ENCODE measurements at places on chromosomes 5 and 9.

DNA sequence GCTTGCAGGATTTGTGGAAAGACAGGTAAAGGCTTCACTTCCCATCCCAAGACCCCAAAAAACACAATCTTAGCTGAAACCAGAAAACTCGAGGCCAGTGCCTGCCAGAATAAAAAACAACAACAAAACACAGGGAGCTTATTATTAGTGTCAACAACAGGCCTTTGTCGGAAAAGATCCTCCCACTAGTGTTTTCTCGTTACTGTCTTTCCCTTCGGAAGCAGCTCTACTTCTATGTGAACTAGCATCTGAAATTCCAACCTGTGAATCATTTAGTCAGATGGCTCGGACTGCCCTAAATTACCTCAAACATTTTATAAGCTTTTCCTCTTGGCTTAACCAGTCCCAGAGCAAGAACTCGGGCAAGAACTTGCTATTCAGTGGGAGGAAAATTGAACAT is 122.2 kb upstream of the GNA14 start:
- DNase-seq: no peak

GRCh38 chr5:390623-391491 is 52.1 kb upstream of the EXOC3 start:
- peak; percentile 43 for DNase-seq

DNA sequence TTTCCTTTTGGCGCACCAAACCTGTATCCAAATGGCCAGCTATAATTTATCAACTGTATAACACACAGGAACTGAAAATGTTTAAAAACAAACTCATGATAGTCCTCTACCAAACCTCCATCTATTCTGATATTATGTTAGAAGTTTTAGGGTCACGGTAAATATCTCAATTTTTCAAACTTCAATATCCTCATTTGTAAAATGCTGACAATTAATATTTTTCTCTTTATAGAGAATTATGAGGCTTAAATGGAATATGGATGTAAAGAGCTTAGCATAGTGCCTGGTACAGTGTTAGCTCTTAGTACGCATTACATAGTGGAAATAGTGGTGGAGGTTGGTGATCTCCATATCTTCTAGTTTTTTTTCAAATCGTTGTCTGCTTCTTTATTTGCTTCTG is 917.6 kb downstream of the TLE4 start:
- DNase-seq: no peak

DNA sequence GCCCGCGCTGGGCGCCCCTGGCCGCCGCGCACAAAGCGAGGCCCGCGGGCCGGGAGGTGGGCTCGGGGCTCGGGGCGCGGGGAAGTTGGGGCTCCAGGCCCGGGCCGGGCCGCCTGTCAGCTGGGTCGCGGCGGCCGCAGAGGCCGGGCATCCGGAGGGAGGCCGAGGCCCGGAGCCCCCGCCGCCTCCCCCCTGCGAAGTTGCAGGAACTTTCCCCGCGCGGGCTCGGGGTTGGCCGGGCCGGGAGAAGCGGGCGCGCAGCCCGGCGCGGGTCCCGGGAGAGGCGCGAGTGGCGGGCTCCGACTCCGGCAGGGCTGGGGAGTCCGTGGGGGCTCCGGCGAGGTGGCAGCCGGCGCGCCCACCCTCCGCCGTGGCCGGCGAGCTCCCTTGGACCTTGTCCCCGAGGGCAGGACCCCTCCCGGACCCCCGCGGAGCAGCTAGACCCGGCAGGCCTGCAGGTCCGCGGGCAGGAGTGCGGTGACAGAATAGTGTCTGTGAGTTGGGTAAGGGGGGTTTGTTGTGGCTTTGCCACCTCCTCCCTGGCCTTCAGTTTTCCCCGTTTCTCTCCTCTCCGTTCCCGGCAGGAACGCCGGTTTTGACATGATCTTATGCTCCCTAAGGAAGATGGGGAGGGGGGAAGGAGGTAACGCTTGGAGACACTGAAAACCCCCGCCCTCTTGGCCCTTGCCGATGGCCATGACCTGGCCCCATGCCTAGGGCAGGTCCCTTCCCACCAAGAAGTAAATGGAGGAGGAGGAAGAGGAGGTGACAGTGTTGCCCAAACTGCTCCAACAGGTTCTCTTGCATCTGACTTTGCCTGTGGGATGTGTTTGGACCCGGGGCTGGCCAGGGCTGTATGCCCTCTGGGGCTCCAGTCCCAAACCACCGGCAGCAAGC is 942 bp downstream of the PHF2 start:
- peak; percentile 55 for DNase-seq

DNA sequence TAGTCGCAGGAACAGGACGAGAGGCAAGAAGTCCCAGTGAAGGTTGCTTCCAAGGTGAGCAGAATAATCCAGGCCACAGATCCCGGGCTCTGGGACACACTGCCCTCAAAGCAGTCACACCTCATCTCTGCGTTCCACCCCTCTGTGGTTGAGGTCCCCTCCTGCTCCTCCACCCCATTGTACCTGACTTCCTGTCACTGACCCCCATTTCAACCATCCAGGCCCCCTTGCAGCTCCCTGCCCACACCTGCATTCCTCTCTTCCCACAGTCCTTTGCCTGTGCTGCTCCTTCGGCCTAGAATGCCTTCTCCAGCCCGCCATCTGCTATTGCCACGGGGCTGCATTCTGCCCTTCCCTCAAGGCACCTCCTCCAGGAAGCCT is 73.5 kb downstream of the PAX5 start:
- DNase-seq: no peak

- DNase-seq: no peak
Observed at GRCh38 chr5:139816566-139816965, 21.0 kb downstream of the PSD2 start.

DNA sequence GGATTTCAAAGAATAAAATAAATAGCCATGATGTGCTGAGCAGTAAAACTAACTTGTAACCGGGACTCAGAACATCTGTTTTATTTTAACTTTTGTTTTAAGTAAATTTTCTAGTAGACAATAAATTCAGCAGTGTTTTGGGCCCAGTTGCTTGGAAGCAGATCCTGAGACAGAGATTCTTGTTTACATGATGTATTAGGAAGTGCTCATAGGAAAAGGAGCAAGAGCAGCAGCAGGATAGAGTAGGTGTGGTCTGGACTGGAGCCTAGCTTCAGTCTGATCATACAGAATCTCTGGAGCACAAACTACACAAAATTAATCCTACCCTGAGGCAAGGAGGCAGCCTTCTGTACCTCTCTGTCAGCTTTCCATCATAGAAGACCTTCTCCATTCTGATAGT is 139.2 kb upstream of the CCNH start:
- no peak for DNase-seq

GRCh38 chr5:81023261-81023970 is 63.3 kb downstream of the RASGRF2 start:
- no peak for DNase-seq

GRCh38 chr5:171387970-171388815 is 544 bp downstream of the NPM1 start:
- peak; percentile 42 for DNase-seq

GRCh38 chr5:69527128-69527770 is 32.7 kb upstream of the GTF2H2C start:
- no peak for DNase-seq

DNA sequence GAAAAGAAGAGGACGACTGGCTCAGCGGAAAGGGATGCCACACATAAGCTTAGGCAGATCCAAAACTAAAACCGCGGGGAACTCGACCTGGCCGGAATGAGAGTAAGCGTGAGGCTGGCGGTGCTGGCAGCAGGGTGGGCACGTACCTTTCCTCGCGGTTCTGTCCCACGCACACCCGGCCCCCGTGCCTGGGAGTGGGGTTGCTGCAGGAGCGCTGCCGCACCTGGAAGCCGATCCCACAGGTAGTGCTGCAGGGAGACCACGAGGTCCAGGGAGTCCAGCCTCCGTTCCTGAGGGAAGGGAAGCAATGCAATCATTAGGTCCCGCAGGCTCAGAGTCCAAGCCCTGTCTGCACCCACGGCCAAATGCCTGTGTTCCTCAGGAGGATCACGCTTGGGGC is 427.0 kb downstream of the SEMA5A start:
- no peak for DNase-seq

- DNase-seq: no peak
Observed at GRCh38 chr5:88882276-88883038, 527 bp downstream of the MEF2C start.

GRCh38 chr9:136550439-136551289 is 4.8 kb upstream of the NOTCH1 start:
- no peak for DNase-seq

- DNase-seq: no peak
Observed at GRCh38 chr5:103110403-103110802, 9.5 kb downstream of the GIN1 start.

- peak; percentile 91 for DNase-seq
Observed at GRCh38 chr9:91948597-91949391, 1.2 kb downstream of the ROR2 start.

DNA sequence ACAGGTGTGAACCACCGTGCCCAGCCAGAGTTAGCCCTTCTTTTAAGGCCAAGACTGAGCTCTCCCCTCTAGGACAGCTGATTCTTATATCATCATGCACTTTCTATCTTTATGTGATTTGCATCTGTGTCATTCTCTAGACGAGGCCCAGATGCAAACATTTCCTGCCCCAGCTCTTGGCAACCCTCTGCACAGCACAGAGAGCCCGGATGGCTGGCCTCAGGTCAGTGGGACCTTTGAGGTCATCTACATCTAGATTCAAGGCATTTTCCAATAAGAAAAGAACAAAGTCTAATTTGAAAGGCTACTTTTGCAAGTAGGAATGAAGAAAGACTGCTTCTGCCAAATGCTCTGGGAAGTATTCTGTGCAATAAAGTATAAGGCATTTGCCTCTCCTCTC is 109.0 kb upstream of the DAB2 start:
- DNase-seq: no peak

DNA sequence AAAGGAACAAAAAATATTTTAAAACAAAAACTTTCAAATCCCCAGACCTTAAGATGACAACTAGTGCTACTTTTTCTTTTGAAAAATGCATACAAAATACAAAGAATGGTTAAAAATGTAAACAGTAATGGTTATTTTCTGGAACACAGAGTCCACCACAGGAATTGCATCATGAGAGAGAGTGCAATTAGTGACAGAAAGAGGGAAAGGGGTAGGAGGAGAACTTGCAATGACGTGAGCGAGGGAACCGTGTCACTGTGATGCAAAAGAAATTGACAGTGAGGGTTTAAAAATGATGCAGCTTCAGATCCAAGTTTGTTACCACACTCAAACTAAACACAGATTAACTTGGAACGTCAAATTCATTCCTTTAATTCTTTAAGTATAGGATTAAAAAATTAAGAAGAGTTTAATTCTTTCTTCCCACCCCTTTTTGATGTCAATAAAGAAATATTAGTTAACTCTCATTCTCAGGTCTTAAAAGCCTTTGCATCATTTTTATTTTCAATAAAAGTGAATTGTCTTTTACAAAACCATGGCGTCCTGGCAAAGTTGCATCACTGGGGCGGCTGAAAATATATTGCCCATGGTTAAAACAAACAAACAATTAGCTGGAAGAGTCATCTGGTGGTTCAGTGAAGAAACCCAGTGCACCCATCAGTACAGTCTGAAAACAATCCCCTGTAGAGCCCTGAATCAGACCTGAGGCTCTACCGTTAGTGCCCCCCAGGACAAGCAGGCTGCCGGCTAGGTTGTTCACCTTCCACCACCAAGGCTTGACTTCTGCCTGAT is 39.5 kb downstream of the MACROH2A1 start:
- DNase-seq: no peak

- DNase-seq: no peak
Observed at GRCh38 chr5:165263536-165263935, 1758.1 kb downstream of the MAT2B start.

DNA sequence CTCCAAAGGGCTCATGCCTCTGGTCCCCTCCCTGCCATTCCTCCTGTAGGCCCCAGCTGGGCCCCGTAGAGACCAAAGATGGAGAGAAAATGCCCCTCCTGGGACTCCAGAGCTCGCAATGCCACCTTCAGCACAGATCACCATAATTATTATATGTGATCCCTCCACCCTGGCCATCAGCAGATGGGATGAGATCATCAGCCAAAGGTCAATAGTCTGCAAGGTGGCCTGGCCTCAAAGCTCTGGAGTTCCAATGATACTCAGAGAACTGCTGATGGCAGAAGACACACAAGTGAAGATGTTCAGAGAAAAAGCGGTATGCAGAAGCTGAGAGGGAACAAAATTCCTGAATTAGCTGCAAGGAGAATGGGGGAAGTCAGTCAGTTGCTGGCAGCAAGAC is 5.0 kb downstream of the RPP25L start:
- no peak for DNase-seq

DNA sequence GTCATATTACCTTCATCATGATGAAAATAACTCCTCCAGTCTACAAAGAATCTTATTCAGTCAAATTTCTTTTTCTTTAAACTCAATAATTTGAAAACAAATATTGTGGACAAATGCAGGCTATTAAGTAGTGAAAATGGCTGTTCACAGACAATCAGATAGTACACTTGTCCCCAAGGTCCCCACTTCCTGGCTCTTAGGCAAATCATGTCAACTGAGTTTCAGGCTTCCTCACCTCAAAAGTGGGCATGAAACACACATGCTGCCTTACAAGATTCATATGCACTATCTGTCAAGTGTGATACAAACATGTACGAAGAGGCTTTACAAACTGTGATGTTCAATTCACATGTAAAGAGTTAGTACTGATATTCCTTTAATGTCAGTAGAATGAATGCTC is 385.2 kb upstream of the SEMA6A start:
- DNase-seq: no peak

DNA sequence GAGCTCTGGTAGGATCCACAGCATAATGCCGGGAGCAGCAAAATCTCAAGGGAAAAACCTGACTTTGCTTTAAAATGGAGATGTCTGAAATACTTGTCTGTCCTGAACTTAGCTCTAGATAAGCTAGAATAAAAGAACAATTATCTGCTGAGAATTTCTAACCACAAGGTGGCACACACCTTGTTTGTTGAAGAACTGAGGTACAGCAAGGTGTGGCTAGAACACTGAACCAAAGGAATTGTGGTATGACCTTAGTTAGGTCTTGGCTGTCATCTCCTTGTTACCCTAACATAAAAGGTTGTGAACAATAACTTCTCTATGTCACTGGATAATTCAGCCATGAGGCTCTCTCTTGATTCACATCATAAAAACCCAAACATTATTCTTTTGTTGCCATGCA is 72.3 kb upstream of the ANXA1 start:
- DNase-seq: no peak

DNA sequence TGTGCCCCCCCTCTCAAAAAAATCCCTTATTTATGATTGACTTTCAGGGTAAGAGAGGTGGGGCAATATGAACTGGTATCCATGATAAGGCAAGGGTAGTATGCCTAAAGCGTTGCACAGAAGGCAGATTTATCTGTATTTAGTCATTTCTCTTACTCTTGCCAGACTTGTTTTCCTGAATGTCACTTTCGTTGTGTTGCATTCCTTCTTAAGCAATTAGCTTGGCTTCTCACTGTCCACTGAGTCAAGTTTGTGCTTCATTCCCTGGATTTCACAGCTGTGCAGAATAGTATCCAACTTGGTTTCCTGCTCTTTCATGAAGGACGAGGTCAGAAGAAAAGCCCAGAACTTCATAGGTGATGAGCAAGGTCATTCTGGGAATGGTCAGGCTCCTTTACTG is 301.5 kb upstream of the ACTBL2 start:
- DNase-seq: no peak

DNA sequence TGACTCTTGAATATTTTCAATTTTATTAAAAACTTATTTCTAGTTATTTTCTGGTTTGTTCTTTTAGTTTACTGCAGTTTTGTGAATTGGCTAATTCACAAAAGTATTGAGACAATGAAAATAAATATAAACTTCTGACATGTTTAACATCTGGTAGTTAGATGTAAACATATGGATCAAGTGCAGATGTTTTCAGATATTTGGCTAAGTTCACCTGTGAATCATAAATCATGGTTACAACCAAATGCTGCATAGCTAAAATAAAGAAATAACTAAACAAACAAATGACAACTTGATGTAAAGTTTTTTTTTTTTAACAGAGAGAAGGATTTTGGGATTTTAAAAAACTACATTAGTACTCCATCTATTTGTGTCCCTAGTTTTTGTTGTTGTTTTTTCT is 484.6 kb downstream of the SLCO4C1 start:
- DNase-seq: no peak

All from 8988T (cell line).